Activated CD8-positive, alpha-beta memory T cell treated with anti-CD3 and anti-CD28 coated beads for 48 hours (primary cell): ENCODE measurements at places on chromosomes 1 and 21.

DNA sequence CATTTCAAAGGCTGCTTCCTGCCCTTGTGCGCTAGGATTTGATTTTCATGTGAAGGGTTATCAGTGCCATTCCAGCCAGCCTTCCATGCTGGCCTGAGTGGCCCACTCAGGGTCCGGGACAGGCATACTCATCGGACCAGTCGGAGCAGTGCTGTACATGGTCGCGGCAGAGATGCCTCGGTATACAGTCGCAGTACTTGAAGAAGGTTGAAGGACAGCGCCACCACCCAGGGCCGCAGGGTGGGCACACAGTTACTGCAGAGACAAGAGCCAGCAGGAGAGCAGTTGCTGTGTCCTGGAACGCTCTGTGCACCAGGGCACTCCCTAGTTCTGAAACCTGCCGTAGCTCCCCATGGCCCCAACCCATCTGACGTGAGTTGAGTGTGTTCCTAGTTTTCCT is 9.1 kb downstream of the LDLRAD1 start:
- DNase-seq = no peak

- no peak for DNase-seq
Measured at GRCh38 chr1:213075725-213076124, 24.7 kb downstream of the RPS6KC1 start.

DNA sequence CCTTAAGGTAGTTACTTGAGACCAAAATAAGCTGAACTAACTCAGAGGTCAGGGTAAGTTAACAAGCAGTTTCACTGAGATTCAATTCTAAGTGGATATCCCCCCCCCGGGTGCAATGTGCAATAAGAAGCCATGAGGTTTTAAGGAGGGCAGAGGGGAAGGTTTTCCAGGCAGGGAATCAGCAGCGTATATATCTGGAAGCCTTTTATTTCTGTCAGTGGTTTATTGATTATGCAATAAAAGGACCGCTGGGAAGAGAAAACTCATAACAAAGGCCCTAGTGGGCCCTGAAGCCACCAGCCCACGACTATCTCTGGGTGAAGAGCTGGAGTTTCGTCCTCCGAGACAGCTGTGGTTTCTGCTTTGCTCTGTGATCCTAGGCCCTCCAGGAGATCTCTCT is 53.1 kb upstream of the CTPS1 start:
- DNase-seq = no peak

DNA sequence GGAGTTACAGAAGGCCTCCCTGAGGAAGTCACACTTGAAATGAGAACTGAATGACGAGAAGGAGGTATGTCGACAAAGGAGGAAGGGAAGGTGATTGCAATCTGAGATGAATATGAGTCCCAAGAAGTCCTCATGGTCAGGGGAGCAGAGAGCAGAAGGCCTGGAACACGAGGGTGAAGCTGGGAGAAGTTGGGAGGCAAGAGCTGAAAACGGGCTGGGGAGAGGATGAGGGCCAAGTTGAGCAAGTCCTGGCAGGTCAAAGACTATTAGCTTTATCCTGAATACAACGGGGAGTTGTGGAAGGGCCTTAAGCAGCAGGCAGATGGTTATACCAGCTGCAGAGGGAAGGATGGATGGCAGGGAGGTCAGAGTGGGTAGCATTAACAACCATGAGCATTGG is 89.5 kb downstream of the KCNJ15 start:
- no peak for DNase-seq

DNA sequence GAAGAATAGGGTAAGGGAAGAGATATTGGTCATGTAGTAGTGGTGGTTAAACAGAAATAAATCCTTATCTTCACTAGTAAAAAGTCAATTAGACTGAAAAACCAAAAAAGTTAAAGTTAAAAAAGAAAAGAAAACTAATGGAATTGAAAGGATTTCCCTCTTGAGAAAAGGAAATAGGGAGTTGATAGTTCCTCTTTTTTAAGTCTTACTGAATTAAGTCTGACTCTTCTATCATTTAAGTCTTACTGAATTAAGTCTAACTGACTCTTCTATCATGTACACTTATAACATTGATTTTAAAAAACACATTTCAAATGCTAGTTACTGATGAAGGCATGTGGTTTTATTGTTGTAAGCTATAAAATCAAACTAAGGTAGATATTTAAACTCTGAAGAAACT is 49.5 kb upstream of the TENT5C start:
- no peak for DNase-seq

- DNase-seq = no peak
Measured at GRCh38 chr1:200150006-200150405, 122.5 kb downstream of the NR5A2 start.

GRCh38 chr1:86468501-86468977 is at the start of gene CLCA1:
Gene CLCA1 (plus strand): TSS chr1:86468927. CDS start chr1:86468972, 45 bp downstream.
- DNase-seq = no peak

- no peak for DNase-seq
Measured at GRCh38 chr1:203601716-203602309, 24.8 kb upstream of the ATP2B4 start.

GRCh38 chr21:15406791-15407190 is 323.0 kb upstream of the USP25 start:
- DNase-seq = no peak

DNA sequence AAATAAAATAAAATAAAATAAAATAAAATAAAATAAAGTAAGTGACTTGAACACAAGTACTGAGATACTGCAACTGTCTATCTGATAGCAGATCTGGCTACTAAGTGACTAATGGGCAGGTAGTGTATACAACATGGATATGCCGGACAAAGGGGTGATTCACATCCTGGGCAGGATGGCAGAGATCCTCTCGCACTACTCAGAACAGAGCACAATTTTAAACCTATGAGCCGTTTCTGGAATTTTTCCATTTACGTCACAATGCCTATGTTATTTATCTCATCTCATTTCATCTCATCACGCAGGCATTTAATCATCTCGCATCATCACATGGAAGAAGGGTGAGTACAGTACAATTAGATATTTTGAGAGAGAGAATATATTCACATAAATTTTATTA is 233.3 kb upstream of the COA6 start:
- no peak for DNase-seq

- DNase-seq = no peak
Measured at GRCh38 chr1:40658751-40659648, 6.5 kb downstream of the RIMS3 start.

DNA sequence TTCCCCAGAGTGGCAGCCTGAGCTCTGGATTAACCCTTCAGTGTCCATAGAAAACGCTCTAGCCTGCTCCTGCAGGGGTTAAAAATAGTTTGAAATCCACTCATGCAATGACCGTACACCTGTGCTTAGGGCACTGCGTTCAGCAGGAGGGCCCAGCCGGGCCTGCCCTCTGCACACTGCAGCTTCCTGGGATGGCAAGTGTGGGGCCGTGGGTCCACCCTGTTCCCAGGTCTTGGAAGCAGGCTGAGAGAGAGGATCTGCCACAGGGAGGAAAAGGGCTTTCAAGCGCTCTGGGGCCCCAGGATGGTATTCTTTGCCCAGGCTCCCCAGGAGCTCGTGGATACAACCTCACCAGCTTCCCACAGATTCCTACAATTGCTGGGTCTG is 1.5 kb upstream of the S100B start:
- DNase-seq = no peak

- no peak for DNase-seq
Measured at GRCh38 chr1:71303617-71304041, 222.8 kb upstream of the ZRANB2 start.

DNA sequence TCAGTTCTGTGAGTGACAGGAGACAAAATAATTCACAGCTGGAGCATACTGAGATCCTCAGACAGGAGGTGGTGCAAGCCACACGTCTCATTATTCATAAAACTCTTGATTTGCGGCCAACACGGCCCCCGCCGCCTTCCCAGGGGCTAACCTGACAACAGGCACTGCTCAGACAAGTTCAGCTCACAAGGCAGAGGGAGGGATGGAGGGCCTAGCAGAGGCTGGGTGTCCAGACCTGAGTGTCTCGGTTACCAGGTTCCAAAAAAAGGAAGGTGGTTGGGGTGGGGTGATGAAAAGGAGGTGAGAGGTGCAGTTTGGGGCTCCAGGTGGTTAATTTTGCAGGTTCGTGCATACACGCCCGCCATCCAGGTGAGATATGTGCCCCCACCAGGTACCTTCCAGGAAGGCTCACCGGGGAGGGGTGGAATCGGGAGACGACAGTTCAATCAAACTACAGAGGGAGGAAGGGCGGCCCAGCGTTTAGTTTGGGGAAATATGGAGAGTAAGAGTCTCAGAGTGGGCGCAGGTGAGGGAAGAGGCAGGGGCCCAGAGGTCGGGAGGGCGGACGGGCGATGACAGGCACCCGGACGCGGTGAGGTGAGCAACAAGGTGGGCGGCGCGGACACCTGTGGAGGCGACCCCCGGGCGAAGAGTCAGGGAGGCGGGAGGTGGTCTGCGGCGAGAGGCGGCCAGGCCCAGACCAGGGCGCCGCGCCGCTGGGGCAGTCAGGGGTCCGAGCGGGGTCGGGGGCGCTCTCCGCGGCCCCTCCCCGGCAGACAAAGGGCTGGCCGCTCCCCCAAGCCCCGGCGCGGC is 629 bp downstream of the CTNNBIP1 start:
- peak; percentile 22 for DNase-seq

GRCh38 chr1:1853593-1854257 is 37.2 kb downstream of the GNB1 start:
- DNase-seq = no peak
